ENCODE measurements at places on chromosomes 7 and 10. TPM values are rescaled to one million over a fixed set of nuclear protein-coding genes. Genes with fewer than 3 reads are reported as not detected.

DNA sequence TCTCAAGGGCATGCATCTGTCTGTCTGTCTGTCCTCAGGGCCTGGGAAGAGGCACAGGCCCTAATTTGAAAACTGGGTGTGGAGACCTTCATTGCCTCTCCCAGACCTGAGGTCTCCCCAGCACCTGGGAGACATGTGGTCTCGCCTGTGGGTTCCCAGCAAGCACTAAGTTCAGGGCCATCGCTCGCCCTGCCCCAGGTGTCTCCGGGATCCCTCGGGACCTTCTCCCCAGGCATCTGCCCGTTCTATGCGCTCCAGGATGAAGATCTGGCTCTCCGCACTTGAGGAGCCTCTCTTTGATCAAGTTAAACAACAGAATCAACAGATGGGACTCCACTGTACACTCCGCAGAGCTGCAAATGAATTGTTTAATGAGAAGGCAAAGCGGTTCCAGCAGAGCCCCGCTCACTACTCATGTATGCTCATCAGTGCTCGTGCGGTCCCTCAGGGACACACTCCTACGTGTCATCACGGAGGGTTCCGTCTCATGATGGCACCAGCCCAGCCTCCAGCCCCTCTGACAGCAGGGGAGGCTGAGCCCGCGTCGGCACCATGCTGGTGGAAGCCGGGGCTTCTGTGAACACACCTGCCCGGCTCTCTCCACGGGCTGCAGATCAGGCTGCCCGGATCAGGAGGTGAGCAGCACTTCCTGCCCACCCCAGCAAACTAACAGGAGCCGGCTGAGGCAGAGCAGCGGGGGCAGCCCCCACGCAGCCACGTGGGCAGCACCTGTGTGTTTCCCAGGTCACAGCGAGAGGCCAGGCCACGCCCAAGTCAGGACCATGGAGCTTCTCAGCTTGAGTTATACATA, 132.8 kb downstream of the TCERG1L start:
- DNase-seq = no peak

DNA sequence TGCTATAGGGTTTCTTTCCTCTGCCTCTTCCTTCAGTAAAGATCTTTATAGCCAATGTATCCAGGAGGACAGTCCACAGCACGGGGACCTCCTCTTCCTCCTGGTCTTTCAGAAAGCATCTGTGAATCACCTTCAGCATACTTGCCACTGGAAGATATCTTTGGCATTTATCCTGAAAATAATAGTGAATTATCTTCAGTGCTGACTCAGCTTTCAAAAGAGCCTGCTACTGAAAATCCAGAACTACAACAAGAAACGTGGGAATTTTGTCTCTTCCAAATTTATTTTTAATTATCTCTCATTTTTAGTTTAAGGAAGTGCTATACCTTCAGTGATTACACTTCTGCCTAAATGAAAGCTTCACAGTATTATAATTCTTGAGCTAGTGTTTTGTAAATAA, 7.6 kb upstream of the UNC5B start:
- no peak for DNase-seq

CUZD1 gene
- 2.2 TPM for polyA plus RNA-seq

MKX gene
- polyA plus RNA-seq = 0.28 TPM

SORBS1 gene
- 28.2 TPM for polyA plus RNA-seq

- no peak for DNase-seq
Measured at GRCh38 chr10:125377368-125377767, 217.0 kb upstream of the CTBP2 start.

DNA sequence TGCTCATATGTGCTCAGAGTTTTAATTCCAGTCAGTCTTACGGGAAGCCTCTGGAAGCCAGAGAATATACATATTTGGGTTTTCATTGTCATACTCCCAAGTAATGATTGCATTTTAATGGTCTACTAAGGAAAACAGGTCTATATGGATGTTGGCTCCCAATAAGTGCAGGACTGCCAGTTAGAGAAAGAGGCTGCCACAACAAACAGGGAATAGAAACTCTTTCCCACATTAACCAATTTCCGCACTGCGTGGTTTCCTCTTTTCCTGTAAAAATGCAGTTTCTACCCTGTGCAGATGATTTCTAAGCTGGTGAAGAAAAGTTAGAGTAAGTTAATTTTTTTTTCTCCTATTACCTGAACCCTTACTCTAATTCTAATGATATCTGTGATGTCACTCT, 78.2 kb downstream of the CCSER2 start:
- no peak for DNase-seq

PRLHR gene
- not detected for polyA plus RNA-seq

DNA sequence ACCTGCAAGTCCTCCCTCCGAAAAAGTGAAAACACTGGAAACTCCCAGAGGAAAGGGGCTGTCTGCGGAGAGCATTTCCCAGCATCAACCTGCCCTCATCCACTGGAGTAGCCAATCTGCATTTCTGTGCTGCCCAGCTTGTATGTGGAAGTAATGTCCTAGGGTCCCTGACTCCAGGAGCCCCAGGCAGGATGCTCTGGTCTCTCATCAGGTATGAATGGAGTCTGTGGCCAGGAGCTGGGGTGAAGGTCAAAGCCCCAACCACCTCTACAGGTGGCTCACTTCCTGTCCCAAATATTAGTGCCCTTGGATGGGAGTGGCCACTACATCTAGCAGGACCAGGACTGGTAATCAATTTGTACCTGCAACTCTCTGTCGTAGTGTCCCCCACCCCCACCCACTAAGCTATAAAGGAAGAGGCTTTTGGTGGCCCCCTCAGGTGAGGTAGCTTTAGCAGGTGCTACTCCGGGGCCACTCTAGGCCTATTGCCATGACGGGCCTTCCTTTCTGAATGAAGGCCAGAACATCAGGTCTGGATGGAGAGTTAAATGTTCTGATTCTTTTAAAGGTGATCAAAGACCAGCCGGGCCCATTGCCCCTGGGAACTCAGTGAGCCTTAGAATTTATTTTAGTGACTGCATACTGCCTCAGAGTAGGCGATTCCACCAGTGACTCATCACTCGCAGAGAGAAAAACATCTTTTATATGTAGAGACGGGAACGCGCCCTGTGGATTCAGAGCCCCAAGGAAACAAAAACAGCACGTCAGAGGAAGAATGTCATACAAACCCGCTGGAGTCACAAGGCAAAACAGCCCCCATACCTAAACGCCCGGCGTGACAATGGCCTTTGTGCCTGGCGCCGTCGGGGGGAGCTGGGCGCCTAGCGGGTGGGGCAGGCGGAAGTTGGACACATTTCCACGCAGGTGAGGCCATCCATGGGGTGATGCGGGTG, 13.0 kb downstream of the EN2 start:
- no peak for DNase-seq

DNA sequence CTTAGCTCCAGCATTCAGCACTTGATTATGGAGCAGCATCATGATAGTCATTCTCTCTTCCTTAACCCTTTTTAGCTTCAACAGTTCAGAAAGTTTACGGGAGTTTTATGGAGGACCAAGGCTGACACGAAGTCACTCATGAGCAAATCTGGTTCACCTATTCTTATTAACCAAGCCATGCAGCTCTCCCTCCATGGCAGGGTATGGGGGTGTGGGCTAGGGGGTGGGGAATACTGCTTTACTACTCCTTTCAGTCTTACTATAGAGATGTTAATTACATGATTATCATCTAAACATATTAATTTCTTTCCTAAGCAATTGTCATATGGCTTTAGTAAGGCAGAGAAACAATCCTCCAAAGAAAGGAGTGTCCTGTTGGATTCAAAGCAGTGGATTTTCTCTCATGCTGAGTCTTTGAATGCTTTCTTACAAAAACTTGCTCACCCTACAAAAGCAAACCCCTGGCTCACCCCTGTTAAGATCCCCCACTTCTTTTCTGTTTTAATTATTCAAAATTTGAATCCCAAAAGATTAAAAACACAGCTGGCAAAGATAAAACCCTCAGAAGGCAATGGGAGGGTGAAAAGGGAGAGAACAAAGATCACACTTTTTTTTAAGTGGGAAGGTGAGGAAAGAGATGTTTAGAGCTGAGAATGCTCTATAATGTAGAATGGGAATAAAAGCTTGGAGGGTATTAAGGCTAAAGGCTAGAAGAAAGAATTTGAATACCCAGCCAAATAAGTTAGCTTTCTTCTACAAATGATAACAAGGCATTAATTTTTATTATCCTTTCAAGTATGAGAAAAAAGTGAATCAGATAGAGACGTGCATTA, 46.4 kb upstream of the SEMA3E start:
- DNase-seq = no peak

- no peak for DNase-seq
Measured at GRCh38 chr7:57404343-57404966, 45.5 kb upstream of the ZNF716 start.

MYL7 gene
- 0.68 TPM for polyA plus RNA-seq

OR2A2 gene
- not detected for polyA plus RNA-seq

GRCh38 chr7:77258014-77258413, 58.4 kb upstream of the FGL2 start:
- no peak for DNase-seq

DNA sequence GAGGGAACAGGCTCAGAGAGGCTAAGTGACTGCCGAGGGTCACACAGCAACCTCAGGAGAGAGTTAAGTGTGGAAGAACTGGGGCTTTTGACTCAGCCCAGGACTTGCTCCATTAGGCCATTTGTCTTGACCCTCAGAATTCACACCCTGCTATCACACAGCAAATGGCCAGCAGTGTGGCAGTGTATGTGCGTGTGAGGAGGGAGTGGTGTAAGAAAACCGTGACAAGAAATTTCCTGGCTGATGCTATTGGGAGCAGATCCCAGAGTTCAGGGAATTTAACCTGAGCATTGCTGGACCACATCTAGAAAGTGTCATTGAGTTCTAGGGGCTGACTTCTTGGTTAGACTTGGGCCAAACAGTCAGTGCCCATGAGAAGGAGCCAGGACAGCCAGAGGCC, 18.4 kb downstream of the VWA2 start:
- DNase-seq = no peak

MARVELD1 gene
- 36.4 TPM for polyA plus RNA-seq

- DNase-seq = peak; percentile 58
Measured at GRCh38 chr7:55964261-55965099, at the start of gene NIPSNAP2. Gene NIPSNAP2 (plus strand): TSS chr7:55964585. CDS start chr7:55964610, 25 bp downstream.

DNA sequence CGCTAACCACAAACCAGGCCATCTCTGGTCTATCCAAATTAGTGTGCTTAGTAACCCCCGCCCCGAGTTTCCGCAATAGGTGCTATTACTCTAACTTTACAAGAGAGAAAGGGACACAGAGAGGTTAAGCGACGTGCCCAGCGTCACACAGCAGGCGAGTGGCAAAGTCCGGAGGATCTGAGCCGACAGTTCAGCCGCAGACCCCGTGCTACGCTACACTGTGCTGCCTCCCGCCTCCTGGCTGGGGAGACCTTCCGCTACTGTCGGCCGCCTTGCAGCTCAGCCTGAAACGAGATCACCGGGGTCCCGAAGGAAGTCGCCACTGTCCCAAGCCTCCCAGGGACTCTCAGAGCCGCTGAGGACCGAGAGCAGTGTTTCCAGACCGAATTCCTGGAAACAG, 799 bp downstream of the INTS1 start:
- no peak for DNase-seq

APBB1IP gene
- 1.8 TPM for polyA plus RNA-seq

- no peak for DNase-seq
Measured at GRCh38 chr10:112330162-112330561, 43.8 kb upstream of the ACSL5 start.

DNA sequence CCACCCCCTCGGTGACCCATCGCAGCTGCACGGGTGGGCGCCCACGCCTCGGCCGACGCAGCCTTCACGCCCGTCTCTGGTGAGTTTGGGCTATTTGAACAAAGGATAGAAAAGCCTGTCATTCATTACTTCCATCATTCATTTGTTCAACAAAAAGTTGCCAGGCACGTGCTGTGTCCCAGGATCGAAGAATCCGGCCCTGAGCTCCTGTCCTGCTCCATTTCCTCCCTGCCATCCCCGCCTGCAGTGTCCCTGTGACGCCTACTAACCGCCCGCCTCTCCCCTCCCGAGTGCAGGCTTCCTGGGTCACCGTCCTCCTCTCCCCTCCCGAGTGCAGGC, 340.1 kb downstream of the WDR37 start:
- DNase-seq = no peak

DNA sequence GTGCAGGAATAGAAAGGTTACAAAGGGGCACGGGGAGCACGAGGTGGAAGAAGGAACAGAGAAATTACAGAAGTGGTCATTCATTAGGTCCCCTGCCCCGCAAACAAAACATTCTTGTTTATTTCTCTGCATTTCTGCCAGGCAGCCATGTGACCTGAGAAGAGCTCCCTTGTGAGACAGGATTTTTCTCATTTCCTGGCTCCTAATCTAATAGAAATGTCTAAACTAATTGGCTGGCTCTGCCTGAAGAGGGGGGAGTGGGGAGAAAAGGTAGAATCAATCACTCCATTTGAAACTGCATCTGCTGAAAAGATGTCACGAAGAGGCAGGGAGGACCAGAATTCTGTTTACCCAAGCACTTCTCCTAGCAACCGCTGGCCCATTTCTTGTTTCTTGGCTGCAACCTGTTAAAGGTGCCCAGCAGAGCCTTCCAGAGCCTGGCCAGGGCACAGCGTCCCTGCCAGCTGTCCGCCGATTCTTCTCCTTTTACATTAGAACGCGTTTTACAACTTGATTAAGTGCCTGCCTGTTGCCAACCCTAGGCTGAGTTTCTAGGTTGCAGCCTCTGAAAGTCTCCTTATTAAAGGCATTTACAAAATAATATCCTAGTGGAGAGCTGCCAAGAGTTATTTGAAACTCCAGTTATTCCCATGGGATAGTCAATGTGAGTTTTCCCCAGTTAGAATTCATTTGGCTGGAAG, 1227.6 kb downstream of the TYW1 start:
- DNase-seq = peak; percentile 53

GRCh38 chr10:117550076-117550475, 7.5 kb downstream of the EMX2 start:
- DNase-seq = no peak

GRCh38 chr7:26367219-26367711, 75.6 kb downstream of the SNX10 start:
- no peak for DNase-seq

GRCh38 chr10:100645091-100645490, 100.3 kb upstream of the PAX2 start:
- no peak for DNase-seq

PNLIPRP1 gene
- polyA plus RNA-seq = not detected

GRCh38 chr7:151707105-151707469, 169.8 kb downstream of the PRKAG2 start:
- DNase-seq = no peak

DNA sequence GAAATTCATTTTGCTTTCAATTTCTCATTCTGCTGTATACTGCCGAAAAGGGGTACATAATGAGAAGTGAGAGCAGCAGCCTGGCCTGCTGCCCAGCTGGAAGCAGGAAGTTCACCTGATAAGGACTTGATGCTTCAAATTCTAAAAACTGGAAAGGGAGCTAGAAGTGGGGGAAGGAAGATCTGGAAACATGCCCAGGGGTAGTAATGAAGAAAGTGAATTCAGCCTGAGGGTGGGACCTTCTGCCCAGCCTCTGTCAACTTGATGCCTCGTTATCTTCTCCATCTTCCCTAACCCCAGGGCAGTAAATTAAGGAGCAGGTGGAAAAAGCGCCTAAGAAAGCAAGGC, 69.4 kb downstream of the ARMH3 start:
- no peak for DNase-seq

GRCh38 chr7:83032195-83032594, 130.5 kb downstream of the PCLO start:
- DNase-seq = no peak

- peak; percentile 30 for DNase-seq
Measured at GRCh38 chr10:101566333-101567164, 21.5 kb downstream of the POLL start.

All from renal pelvis (tissue), 12 donors.